ENCODE measurements at places on chromosomes 4 and X.

DNA sequence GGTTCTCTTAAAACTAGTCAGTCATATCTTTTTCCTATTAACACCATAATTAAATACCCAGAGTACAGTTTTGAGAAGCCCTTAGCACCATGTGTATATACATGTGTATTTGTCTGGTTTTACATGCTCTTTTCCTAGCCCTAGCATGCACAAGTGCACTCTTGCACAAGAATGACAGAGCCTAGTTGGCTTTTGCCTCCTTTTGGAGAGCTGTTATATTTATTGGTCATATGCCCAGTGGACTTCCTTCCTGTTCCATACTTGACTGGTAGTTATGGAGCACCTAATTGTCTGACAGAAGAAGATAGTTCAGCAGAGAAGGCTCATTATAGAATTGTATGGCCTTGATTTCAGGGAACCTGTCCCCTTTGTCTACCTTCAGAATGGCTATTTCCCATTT, 155.6 kb downstream of the ARX start:
- DNase-seq: no peak

DNA sequence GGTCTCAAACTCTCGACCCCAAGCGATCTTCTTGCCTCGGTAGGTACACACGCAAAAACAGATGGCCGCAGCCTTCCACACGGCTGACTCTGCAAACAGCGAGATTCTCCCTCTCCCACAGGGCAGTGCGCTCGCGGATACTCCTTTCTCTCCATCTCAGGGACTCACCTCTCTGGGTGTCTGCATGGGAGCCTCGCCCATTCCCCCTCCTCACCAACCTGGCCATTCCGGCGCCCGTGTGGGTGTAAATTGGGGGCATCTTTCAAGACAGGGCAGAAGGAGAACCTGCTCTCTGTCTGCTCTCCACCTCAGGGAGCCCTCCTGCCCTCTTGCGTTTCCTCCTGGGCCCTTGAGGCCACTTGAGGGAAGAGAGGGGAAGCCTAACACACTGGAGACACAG, 4.4 kb downstream of the CTAG2 start:
- no peak for DNase-seq

GRCh38 chr4:70838204-70838603, 1.5 kb downstream of the GRSF1 start:
- peak; percentile 67 for DNase-seq

GRCh38 chr4:188439641-188440311, 300.5 kb downstream of the TRIML1 start:
- DNase-seq: peak; percentile 51

- DNase-seq: no peak
Observed at GRCh38 chr4:67558493-67558892, at the start of gene STAP1. Gene STAP1, plus strand, starts transcription at chr4:67558727. Its CDS starts 83 bp downstream, at chr4:67558810.

- DNase-seq: no peak
Observed at GRCh38 chrX:21885568-21885967, 29.8 kb downstream of the YY2 start.

DNA sequence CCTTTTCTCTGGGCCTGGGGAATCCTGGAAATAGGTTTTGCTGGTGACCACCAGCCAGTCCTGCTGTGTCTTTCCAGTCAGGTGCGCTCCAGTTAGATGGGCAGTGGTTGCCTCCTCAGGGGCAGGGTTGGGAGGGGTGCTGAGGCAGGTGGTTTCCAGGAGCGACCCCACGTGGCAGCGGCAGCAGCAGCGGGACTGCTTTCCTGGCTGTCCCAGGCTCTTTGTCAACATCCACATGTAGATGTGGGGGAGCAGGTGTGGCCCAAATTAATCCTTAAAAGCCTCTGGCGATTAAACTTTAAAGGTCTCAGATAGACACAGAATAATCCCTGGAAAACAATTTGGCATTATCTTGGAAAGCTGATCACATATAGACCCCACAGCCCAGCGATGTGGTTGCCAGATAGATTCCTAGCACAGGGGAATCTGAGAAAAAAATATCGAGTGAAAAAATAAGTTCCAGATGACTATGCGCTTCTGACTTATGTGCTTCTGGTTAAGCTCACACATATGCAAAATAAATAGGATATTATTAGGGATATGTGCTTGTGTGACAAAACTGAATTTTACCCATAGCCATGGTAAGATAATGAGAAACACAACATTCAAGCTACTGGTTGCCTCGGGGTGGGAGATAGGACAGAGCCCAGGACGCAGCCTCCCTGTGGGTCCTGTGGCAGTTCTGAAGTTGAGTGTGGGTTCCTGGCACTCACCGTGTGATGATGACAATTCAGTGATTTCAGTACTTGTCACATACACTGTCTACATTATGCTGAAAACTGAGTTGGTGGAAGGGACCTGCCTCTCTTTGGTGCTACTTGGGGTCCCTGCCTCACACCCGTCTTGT, 336.4 kb downstream of the ARHGAP10 start:
- no peak for DNase-seq

DNA sequence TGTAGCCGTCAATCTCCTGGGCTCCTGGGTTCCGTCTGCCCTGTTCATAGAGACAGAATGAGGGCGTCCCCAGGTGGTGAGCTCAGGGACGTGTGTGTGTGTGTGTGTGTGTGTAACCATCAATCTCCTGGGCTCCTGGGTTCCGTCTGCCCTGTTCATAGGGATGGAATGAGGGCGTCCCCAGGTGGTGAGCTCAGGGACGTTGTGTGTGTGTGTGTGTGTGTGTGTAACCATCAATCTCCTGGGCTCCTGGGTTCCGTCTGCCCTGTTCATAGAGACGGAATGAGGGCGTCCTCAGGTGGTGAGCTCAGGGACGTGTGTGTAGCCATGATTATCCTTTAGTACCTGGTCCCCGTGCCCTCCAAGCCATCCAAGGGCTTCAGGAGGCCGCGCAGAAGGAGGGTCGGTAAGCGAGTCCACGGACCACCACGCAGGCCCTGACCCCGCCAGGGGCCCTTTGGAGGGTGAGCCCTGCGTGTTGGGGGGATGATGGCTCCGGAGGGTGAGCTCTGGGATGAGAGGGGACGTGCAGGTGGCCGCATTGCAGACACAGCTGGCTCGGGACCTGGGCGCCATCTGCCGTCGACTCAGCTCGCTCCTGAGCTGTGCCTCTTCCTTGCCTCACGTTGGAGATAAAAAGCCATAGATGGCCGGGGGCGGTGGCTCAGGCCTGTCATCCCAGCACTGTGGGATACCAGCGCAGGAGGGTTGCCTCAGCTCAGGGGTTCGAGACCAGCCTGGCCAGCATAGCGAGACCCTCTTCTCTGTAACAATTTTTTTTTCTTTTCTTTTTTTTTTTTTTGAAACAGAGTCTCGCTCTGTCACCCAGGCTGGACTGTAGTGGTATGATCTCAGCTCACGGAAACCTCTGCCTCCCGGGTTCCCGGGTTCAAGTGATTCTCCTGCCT, 5.4 kb upstream of the GTPBP6 start:
- peak; percentile 61 for DNase-seq

DNA sequence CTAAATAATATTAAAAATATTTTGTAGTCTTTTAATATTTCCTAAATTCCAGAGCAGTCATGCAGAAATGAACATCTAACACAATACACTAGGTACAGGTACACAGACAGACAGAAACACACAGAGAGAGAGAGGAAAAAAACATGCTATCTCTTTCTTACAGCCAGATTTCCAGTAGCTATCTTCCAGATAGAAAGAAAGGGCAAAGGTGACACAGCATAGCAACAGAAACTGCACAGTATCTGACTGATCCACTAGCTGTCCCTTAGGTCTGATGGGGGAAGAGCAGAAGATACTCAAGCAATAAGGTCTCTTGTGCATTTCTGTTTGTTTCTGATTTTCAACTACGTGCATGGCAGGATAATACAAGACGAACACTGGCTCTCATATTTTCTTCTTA, 7.8 kb downstream of the FBXW7 start:
- DNase-seq: no peak

DNA sequence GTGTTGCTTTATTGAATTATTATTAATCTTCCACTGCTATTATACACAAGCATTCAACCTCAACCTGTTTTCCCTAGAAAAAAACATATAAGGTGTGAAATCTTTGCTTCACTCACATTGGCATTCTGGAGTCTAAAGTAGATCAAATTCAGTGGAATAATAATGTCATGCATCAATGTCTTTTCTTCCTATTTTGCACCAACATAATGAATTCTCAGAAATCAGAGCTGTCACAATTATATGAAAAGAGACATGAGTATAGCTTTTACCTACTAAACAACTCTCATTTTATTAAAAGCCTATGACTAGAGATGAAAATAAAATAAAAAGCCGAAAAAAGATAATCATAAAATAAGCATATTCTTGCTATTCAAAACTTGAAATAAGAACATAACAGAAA, 96.3 kb upstream of the QRFPR start:
- no peak for DNase-seq

DNA sequence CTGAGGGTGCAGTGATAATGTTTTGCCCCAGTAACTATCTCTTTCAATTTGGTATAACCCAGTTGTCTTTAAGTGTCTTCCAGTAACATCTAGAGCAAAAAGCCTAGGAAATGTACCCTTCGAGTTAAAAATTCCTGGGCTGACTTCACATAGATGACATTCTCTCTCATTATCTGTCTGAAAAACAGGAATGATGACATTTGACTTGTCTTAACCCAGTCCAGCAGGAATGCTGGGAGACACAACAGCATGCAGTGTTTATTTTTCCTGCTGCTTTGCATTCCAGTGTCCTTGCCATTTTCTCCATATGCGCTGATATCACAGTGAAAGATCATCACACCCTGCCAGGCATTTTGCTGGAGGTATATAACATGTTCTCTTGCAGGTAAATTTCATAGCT, 130.0 kb downstream of the SOWAHB start:
- DNase-seq: no peak

DNA sequence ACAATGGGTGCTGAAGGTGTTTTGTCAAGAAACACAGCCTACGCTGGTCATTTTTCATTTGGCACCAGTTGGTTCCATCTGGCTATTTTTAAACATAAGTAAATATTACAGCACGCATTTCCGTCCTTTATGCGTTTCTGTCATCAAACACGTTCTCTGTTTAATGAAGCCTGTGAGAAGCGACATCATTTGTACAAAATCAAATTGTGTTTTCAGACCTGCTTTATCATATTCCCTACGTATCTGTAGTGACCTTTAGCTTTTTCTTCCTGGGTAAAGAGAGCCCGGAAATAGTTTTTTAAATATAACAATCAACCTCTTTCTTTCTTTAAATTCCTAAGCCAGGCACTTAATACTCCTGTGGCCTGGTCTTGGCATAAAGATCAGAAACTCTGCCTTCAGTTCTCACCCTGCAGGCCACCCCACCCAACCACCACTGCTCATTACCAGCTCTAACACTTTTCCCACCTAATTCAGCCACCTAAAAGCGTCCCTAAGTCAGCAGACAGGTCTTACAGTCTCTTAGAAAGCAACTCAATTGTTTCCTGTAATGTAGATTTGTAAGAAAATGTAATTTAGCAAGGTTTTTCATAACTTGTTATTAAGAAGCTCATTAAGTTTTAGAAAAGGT, 30.4 kb downstream of the ACSL1 start:
- peak; percentile 55 for DNase-seq

GRCh38 chr4:176034499-176034898, 31.1 kb upstream of the WDR17 start:
- peak; percentile 82 for DNase-seq

GRCh38 chr4:144809056-144809640, 163.2 kb downstream of the HHIP start:
- DNase-seq: no peak

Data from lung (tissue), 17 donors.